ENCODE measurements at places on chromosomes 3 and 15.

GRCh38 chr3:101992863-101993262 lies 143.5 kb downstream of the NFKBIZ start:
- DNase-seq = no peak

GRCh38 chr3:14238356-14238755 lies 59.7 kb downstream of the LSM3 start:
- DNase-seq = no peak

- no peak for DNase-seq
Observed at GRCh38 chr3:101879102-101879501, 29.8 kb downstream of the NFKBIZ start.

DNA sequence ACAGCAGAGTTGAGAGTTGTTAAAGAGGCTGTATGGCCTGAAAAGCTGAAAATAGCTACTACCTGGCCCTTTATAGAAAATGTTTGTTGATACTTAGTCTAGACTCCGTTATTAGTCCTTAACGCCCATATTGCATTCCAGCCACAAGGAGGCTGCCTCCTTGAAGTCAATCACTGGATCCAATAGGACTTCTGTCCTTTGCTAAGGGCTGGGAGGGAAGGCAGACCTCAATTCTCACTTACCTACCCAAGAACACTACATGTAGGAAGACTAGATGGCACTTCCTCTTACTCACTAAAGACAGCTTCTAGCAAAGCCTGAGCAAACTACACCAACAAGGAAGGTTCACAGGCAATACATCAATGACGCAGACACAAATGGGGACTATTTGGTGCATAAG lies 139.5 kb upstream of the HACD2 start:
- DNase-seq = no peak

- DNase-seq = no peak
Observed at GRCh38 chr3:69290006-69290405, 95.9 kb downstream of the FRMD4B start.

DNA sequence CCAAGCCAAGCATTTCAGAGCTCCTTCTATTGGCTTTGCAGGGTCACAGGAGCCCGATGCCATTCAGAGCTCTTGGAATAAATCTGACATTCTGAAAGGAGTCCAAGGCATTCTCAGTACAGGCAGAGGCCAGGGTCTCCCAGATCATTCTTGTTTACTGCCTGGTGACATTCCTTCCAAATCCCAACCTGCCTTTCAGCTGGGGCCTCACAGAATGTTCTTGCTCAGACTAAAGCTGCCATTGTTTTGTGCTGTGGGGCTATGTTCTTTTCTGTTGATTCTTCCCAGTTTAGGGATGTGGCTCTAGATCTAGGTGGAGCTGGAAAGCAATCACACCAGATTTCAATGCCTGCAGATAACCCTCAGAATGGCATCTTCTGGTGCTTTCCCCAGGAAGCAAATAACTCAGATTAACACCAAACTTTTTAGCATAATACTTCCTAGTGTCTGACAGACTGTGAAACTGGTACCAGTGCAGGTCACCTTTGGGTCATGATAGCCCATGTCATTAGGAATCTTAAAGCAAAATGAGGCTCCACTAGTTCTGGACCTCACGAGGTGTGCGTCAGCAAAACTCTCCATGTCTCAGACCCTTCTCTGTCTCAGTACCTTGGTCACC lies 166.9 kb downstream of the CHST2 start:
- no peak for DNase-seq

DNA sequence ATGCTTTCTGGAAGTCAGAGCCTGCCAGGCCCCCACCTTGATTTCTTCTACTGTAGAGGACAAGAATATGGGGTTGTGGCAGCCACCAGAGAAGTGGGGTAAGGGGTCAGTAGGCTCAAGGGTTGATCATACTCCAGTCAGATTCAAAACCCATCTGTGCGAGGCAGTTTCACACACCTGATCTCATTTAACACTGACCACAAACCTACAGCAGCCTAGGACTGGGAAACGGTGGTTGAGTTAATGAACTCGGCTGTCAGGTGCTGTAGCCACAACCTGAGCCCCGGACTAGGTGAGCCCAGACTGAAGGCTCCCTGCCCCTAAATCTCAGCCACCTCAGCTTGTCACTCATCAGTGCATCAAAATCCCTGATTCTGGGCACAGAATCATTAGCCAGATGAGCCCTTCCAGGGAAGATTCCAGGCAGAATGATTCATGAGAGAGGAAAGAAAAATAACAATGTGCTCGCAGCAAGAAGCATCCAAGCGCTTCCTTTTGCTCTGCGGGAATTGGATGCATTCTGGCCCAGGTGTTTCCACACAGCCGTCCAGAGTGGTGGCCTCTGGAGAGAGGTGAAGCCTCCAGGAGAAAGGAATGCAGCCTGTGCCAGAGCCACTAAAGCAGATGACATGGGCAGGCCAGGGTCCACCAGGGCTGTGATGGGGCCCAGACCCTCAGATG lies 102.1 kb downstream of the SRGAP3 start:
- no peak for DNase-seq

DNA sequence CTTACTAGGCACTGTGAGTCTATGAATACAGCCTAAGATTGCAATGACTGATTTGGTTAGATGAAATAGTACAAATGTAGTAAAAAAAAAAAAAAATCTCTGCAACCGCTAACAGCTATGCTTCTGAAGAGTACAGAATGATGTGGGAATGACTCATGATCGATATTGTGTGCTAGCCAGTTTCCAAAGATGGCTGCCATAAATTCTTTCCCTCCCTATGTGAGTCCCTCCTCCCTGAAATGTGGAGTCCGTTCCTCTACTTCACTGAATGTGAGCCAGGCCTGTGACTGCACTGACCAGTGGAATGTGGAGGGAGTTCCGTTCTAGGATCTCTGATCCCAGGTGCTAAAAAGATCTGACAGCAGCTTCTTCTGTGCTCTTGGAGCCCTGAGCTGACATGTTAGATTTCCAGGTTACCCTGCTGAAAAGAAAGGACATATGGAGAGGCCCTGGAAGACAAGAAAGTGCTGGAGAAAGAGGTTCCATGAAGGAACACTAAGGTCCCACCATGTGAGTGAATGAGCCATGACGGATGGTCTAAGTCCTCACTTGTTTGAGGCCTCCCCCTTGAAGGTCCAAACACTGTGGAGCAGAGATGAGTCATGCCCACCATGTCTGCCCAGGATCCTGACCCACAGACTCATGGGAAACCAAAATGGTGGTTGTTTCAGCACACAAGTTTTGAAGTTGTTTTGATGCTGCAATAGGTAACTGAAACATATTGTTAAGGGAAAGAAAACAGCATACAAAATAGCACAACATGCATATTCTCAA lies 46.3 kb downstream of the DGKG start:
- DNase-seq = no peak

DNA sequence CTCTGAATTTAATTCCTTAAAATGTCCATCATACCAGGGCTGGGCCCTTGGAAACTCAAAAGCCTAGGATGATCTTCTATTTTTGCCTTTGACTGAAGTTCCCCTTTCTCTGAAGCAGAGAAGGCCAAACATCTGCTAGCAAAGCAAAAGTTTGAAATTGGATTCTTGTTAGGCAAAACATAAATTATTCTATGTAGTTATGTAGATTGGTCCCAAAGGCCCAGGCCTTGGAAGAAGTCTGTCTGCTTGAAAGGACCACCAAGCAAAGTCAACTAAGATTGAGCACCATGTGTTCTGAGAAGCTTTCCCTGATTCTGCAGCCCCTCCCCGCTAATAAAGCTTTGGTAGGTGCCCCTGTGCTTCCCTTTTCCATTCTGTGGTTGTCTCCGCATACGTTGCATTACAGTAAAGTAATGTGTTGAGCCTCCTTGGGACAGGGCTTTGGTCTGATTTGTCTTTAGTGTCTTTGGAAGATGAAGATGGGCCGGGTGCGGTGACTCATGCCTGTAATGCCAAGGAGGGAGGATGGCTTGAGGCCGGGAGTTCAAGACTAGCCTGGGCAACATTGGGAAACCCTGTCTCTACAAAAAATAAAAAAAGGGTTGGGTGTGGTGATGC lies 56.4 kb downstream of the RPL39L start:
- DNase-seq = no peak

DNA sequence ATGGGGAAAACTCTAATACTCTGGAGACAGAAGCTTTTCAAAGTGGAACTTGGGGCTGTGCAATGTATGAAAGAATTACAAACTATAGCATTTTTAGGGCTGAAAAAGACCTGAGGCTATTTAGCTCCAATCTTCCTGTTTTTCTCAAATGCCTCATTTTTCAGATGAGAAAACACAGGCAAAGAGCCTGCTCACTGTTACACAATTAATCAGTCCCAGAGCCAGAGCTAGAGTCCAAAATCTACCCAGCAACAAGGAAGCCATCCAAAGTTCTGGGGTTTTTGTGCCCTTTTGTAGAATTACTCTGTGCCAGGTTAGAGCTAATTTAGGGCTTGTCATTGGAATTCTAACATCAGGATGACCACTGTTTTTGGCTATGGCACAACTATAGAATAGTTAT lies 45.5 kb downstream of the GPR149 start:
- DNase-seq = no peak

GRCh38 chr3:113614402-113614801 lies 82.0 kb downstream of the USF3 start:
- no peak for DNase-seq

GRCh38 chr3:49900491-49901153 lies 3.1 kb downstream of the MST1R start:
- DNase-seq = no peak

DNA sequence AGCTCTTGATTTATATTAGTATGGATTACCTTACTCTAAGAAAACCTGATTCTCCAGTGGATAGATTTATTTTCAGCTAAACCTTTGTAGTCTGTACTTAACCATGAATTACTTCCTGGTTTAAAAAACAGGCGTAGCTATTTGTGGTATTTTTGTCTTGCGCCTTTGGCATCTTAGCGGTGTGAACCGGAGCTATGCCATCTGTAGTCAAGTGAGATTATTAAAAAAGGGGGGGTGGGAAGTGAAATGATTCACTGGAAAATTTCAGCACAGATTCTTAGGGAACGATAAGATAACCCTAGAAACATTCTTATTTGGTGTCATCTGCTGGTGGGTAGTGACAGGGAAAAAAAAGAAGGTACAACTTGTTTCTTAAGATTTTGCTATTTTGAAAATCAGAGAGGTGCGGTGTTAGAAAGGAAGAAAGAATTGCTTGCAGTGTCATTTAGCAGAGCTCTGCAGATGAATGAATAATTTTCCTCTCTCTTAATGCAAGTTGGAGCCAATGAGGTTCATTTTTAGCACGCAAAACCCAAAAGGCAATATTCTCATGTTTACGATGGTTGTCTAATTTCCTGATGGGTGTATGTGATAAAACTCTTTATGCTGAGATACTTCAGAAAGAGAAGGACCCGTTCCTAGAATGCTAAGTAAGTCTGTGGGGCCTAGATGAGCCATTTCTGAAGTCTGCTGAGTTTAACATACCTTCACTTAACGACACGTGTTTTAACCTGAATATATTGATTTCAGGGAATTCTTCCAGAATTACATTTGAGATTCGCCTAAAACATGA lies 44.0 kb downstream of the PSMD6 start:
- DNase-seq = peak; percentile 40

- no peak for DNase-seq
Observed at GRCh38 chr3:73516631-73517030, 108.1 kb downstream of the PDZRN3 start.

DNA sequence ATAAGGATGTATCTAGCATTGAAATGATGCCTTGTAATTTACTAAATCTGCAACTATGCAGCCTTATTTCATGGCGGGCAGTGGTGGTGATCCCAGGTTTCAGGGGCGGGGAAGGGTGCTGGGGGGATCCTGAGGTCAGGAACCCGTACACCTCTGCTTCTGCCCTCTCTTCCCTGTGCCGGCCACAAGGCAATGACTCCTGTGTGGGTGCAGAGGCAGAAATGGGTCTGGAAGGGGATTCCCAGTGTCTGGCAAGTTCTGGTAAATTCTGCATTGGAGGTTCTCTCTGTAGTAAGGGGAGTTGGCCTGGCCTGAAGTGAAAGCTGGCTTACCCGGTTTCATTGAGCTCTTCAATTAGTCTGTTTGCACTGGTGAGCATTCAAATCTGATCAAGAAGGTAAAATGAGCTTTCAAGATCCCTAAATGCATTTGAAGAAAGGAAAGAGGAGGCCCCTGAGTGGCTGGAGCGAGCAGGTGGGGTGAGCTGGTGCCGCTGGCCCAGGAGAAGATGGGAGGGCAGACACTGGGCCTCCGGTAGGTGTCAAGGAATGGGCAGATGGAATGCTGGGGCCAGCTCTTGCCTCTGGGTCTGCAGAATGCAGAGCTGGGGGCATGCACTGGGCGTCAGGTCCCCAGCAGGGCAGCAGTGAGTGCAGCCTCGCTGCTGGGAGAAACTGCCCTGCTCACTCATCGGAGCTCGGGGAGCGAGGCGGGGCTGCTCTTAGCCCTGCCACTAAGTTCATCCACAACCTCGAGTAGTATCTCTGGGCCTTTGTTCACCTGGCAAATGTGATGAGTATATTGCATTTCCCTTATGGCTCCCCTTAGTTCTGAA lies 13.7 kb downstream of the NRROS start:
- DNase-seq = no peak

DNA sequence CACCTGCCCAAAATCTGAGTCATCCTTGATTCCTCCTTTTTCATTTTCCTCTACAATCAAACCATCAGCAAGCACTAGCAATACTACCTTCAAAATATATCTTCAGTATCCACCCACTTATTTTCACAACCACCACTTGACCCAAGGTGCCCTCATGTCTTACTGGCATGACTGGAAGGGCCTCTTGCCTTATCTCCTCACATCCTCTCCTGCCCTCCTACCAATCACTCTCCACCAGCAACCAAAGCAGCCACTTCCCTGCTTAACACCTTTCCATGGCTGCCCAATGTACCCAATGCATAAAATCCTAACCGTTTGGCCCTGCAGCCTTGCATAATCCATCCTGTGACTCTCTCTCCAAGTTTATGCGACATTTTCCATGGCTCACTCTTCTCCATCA lies 76.0 kb downstream of the MTHFS start:
- no peak for DNase-seq

GRCh38 chr3:171363202-171363601 lies 97.0 kb downstream of the TNIK start:
- DNase-seq = no peak

DNA sequence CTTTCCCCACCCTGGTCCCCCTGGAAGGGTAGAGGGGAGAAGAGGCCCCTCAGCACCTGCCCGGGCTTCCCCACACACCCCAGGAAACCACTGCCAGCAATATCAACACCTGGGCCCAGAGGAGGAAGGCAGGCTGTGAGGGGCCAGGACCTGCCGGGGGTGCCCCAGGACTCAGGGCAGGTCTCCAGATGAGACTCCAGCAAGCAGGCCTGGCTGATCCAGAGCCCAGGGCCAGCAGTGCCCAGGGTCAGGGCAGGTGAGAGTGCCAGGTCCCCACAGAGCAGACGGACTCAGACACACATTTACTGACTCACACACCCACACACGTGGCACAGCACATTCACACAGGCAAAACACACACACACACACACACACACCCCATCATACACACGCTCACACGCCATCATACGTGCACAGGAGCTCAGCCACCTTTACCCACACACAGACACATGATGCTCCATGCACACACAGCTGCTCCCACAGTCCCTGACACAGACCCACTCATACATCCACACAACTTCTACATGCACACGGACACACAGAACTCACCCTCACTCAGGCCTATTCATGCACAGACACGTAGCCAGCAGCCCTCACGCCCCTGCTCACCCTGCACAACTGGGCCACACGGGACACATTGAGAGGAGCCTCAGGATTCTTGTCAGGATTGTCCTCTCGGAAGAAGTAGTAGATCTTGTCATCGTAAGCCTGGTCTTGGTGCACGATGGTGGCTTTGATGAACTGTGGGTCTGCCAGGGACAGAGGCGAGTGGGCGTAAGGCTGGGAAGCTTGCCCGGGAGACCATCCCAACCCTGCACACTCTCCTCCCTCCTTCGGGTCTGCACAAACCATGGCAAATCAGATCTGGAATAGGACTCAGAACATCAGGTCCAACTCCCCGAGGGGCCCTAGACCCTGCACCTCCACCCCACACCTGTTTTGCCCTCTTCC lies 17.5 kb downstream of the SEMA7A start:
- DNase-seq = no peak

Measured in CD4-positive, alpha-beta T cell treated with Interleukin-15 for 1 hour (primary cell).